ENCODE measurements at places on chromosomes 6 and 20.

GRCh38 chr6:109978174-109979032, at the start of gene GPR6:
Gene GPR6, plus strand, starts transcription at chr6:109978311. Its CDS starts 802 bp downstream, at chr6:109979113.
- DNase-seq = no peak

- DNase-seq = no peak
Observed at GRCh38 chr6:90444160-90444714, 142.6 kb downstream of the MAP3K7 start.

DNA sequence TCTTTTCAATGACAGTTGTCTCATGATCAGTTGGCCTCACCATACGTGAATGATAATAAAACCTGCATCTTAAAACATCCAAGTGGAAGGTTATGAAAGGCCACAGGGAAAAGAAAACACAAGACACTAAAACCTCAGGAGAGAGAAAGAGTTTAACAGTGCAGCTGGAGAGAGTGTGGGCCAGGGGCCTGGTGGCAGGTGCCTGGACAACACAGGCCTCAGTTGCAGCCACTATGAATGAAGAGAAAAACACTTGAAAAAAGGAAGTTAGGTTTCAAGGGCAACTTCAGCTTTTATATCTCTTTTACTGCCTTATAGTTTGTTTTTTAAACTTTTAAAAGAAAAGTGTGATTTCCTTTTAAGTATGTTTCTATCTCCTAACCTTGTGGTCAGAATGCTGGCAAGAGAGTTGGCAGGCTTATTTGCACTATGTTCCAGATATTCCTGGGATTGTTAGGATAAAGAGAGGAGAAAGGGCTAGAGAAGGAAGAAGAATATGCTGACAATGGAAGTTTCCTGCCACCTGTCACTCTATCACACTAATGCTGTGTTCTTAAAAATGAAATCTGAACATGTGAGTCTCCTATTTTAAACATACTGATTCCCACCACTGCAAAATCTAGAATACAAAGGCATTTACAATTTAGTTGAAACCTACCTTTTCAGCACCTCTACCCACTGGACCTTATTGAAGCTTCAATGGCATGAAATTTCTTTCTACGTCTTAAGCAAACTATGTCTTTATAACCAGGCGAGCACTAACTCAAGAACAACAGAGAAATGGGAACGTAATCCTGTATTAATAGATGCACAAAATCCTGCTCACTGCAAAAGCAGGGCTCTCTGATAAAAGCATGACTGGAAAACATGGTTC, 222.4 kb downstream of the CD83 start:
- DNase-seq = no peak

GRCh38 chr6:5260111-5260620, 584 bp downstream of the LYRM4 start:
- DNase-seq = peak; percentile 67

DNA sequence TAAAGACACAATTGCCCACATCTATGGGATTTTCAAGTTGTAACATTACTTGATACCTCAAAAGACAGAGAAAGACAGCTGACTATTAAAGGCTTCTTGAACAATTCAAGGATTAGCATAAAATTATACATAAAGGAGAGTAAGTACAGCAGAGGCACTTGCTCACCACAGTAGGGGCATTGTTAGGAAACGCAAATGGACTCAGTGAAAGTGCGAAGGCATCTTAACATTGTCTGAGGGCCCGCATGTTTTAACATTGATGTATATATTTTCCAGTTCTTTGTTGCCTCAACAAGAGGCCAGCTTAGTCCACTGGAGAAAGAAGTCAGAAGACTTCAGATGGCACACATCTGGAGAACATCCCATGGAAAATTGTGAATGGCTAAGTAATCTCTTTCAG, 115.4 kb downstream of the SIM1 start:
- no peak for DNase-seq

GRCh38 chr6:110399219-110400071, 15.9 kb downstream of the DDO start:
- DNase-seq = no peak

DNA sequence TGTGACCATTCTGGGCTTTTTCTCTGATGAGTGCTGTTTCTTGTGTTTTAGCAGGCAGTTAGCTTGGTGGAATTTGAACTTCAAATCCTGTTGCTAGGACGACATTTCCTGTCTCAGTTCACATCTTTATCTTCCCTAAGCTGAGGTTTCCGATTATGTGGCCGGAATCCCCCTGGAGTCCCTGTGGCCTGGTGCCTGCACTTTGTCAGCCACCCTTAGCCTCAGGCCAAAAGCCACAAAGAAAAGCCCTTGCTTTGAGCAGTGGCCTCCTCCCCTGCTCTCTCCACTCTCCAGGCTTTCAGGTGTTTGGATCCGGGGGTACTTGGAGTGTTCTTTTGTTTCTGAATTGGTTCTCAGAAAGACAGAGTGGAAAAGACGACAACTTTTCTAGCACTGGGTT, 59.9 kb upstream of the PMEPA1 start:
- DNase-seq = no peak

DNA sequence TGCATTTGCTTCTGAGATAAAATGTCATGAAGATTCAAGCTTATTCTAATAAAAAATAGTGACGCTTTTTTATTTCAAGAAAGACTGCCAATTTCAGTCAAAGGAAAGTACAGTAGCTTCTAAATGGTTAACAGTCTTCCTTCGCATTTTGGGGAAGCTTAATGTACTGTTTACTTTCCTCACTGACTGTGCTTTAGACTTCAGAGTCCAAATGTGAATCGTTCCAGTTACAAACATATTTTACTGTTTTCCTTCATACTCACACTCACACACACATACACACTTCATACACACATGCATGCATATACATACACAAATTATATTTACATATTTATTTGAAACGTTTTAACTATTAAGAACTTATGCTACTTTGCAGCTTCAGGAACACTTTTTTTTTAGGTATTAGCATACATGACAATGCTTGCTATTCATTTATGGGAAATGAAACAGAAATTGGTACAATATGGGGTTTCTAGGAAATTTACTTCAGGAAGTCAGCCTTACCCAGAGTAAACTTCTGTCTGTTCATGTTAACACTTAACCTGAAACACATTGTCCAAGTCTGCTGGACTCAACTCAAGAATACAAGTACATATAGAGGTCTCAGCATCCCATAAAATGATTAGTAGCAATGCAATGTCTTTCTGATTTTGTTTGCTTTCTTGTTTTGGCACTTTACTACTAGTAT, 145.4 kb downstream of the RPS12 start:
- DNase-seq = no peak

DNA sequence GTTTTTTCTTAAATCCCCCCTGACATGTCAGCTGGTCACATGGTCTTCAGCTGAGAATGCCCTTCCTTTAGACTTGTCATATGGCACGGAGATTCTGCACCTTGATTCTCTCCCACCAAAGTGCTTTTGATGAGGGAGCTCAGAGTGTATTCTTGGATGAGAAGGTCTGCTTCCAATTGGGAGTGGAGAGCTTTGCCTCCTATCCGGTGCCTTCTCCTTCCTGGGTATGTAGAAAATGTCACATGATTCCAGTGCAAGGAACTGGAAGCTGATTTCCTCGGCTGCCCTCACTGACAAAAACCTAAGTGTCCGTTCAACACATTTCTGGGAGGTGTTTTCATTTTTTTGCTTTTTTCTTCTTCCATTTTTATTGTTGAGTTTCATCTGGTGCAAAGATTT, 197.2 kb downstream of the TFAP2C start:
- DNase-seq = no peak

- DNase-seq = no peak
Observed at GRCh38 chr20:21920211-21920610, 214.7 kb downstream of the PAX1 start.

- no peak for DNase-seq
Observed at GRCh38 chr6:166325383-166326042, 16.8 kb downstream of the SFT2D1 start.

GRCh38 chr20:54435015-54435414, 40.4 kb upstream of the DOK5 start:
- DNase-seq = no peak

- DNase-seq = no peak
Observed at GRCh38 chr6:15475261-15475660, 187.6 kb downstream of the DTNBP1 start.

DNA sequence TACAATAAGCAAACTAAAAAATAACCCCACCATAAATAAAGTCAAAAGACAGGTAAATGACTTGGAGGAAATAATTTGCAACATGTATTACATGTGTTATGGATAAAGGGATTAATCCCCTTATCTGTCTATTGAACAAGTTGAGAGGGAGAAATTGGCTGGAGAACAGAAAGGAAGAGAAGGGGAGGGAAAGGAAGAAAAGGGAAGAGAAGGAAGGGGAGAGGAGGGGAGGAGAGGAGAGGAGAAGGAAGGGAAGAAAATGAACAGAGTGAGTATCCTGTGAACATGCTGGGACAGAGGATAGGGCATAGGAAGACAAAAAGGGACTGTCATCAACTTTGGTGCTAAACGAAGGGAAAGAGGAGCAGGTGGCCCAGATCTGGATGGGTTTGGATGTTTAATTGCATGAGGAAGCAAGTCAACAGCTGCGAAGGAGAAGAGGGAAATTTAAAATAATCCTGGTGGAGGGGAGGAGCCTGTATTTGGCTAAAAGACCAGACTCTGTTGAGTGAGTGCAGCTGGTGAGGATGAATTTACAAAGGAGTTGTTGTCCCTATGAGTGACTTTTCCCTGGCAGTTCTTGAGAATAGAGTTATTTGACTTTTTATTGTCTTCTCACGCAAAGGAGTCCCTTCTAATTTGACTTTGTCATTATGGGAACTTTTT, 14.2 kb upstream of the SHLD1 start:
- DNase-seq = no peak

DNA sequence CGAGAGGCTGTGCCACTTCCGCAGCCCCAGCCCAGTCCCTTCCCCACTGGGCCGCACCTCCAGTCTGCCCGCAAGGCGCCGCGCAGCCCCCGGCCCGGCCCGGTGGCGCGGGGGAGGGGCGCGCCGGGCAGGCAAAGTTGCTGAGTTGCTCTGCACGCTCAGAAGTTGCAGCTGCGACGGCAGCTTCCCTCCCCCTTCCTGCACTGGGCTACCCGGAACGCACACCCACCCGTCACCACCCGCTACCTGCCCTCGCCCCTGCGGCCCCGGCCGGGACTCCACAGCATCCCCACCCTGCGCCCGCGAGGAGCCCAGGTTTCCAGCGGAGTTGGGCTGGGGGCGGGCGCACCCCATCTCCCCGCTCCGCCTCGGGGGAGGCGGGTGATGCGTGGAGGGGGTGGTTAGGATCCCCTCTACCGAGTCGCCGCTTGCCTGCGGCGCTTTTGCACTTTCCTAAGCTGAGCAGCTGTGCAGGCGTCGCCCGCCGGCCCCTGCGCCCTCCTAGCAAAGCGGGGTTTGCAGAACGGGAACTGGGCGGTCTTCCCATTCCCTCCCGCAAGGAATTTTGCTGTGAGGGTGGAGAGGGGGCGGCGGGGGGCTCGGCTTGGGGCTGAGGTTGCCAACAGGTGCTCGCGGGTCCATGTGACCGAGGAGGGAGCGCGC, 55.9 kb upstream of the RREB1 start:
- DNase-seq = peak; percentile 66

- peak; percentile 12 for DNase-seq
Observed at GRCh38 chr20:32155017-32155981, 45.8 kb downstream of the TM9SF4 start.

- DNase-seq = no peak
Observed at GRCh38 chr6:84027340-84028181, 6.0 kb upstream of the MRAP2 start.

GRCh38 chr20:50227506-50227905, 36.9 kb downstream of the CEBPB start:
- DNase-seq = no peak

DNA sequence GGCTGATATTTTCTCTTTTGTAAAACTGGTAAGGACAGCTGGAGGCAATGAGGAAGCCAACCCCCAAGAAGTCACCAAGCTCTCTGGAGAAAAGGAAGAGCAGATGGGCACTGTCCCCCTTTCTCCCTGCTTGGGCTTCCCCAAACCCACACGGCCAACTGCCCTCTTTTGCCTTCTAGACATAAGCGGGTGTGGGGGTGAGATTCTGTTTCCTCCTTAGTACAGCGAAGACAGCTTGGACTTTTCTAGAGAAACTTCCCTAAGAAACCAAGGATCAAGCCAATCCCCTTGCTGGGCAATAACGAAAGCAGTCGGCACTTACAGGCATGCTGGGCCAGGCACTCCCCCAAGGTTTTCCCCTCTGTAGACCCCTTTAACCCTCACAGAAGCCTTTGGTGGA, 110.3 kb downstream of the CDC5L start:
- no peak for DNase-seq

- no peak for DNase-seq
Observed at GRCh38 chr6:45175272-45175671, 152.9 kb upstream of the RUNX2 start.

DNA sequence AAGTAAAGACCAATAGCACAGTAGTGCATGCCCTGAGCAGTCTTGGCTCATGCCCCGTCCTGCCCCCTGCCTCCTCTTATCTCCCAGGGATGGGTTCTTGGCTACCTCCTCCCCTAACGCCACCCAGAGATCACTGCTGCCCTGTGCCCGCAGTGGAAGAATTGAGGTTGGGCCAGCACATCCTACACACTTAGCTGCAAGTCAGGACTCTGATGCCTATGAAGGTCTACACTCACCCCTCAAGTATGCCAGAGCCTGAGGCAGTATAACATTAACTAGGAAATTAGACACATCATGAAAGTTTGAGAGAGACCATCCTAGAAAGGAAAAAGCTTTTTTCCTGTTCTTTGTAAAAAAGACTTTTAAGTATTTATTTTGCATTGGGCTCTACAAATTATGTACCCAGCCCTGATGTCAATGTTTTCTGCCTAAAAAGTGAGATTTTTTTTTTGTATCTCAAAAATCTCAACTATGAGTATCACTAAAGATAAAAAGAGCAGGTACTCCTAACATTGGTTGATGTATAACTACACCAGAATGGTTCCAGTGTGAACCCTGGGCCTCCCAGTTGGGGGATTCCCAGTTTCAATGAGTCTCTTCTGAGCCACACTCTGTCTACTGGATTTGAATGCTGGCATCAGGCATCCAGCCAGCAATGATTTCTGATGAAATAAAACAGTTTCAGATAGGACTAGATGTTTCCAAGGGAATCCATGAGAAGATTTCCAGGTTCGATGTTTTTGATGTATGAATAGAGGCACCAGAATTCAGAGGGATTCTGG, 115.4 kb downstream of the ISM1 start:
- DNase-seq = no peak

DNA sequence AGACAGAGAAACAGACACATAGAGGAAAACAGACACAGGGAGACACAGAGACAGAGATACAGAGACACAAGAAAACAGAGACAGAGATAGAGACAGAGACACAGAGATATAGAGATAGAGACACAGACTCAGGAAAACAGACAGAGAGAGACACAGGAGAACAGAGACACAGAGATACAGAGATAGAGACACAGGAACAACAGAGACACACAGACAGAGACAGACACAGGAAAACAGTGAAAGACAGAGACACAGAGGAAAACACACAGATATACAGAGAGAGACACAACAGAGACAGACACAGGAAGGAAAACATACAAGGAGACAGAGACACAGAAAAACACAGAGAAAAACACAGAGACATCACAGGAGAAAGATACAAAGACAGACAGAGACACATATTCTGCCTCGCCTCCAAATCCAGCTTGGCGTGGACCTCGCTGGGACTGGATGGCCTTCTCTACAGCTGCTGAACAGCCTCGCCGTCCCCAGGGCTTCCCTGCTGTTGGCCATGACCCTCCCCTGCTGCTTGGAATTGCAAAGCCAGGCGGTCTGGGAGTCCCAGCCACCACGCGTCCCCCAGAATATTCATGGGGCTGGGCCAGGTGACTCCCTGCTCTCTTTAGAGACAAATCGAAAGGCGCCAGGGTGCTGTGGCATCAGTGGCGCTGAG, 36.8 kb downstream of the NTSR1 start:
- DNase-seq = no peak
